A673 (cell line): ENCODE measurements at places on chromosomes 11 and 22.
A peak's percentile ranks its signal among the peaks of the same experiment; 100 is the strongest.

DNA sequence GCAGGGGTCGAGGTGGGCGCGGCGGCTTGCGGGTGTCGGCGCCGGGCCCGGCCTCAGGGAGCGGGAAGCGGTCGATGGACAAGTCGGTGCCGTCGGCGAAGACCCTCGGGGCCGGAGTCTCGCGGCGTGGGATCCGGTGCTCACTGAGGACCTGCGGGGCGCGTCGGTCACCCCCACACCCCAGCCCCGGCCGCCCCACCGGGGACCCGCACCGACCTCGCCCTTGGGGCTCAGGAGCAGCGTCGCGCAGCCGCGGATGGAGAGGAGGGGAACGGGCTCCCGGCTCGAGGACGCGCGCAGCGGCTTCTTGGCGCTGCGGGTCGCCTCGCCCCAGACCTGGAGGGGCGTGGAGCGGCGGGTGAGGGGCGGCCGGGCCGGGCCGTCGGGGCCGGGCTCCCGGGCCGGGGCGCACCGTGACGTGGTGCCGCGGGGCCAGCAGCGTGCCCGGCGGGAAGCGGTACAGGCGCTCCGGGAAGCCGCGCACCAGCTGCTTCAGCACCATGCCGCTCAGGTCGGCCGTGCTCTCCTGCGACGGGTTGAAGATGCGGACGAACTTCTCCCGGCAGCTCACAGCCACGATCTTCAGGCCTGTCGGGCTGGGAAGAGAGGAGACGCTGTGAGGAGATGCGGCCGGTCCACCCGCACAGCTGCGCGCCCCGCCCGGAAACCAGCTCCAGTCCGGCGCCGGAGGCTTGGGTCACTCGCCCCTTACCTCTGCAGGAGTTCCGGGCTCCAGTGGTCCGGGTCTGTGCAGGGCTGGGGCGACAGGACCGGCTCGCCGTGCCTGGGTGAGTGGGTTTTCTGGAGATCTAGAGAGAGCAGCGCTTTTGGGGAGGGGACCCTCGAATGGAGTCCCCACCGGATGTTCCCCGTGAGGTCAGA, 4.5 kb downstream of the LMNTD2 start:
- no peak for DNase-seq

- DNase-seq: peak; percentile 62
These were observed 1.2 kb upstream of the ATF4 start for GRCh38 chr22:39518996-39519680.

DNA sequence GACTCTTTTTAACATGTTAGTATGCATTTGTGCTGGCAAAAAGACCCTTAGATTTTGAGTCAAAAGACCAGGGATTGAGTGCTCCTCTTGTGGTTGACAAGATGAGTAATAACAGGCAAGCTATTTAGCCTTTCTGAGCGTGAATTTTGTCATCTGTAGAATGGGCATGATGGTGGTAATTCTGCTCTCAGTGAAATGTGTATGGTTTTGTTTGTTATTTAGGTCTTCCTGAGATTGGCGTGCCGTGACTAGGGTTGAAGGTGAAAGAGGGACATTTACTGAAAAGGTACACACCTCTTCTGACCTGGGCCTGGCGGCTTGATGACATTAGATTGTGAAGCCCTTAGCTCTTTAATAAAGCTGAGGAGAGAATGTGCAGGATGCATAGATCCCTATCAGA, 8.4 kb upstream of the CEP295 start:
- DNase-seq: no peak

- DNase-seq: no peak
These were observed 73.0 kb downstream of the MICAL3 start for GRCh38 chr22:17951315-17951714.

DNA sequence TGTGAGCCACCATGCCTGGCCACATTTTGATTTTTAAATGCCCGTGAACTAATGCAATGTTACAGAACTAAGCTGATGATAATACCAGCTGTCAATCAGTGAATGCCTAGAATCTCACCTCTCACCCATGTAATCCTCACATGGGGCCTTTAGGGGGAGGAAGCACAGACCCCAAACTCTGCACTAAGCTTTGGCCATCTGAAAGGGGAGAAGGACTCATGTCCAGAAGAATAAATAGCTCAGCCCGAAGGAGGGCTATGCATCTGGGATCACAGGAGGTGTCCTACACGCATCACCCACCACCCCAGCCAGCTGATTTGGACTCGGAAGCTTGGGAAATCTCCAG, 36.0 kb upstream of the YPEL1 start:
- no peak for DNase-seq
